GM12864 (cell line): ENCODE measurements at places on chromosomes 3 and 15.

GRCh38 chr15:70892002-70892911 lies at the start of the genes LRRC49 and THAP10:
Gene LRRC49, plus strand, starts transcription at chr15:70892826. Its CDS starts 69 bp downstream, at chr15:70892895.
Gene THAP10, minus strand, starts transcription at chr15:70892433. Its CDS starts 161 bp downstream, at chr15:70892272.
- DNase-seq = peak; percentile 64

DNA sequence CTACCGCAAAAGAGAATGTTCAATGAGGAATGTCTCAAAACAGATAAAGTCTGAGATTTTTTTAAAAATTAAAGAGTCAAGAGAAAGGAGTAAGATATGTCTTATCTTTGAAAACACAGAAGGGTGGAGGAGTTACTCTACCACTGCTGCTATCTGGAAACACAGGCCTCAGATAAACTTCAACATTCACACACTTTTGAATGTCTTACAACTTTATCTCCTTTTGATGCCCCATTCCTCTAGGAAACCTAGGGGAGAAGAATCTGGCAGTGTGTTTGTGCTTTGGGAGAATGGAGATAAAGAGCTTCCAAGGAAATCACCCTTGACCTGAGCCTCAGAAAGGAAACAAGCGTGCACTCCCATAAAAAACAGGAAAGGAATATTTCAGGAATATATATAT lies 468.2 kb downstream of the PLOD2 start:
- DNase-seq = no peak

DNA sequence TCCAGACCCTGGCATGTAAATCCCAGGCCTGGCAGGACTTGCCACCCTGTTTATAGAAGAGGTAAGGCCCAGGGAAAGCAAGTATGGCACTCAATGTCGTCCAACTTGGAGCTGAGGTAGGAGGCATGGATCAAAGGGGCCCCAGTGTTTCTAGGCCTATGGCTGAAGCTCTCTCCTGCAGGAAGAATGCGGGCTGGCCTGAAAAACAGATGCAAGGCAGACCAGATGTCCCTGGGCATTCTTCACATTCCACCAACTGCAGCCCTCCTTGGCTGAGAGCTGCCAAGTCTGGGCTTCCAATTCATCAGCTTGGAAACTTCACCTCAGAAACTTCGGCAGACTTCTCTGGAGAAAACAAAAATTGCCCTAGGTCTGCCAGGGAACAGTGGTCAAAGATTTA lies 22.2 kb downstream of the MESD start:
- no peak for DNase-seq

DNA sequence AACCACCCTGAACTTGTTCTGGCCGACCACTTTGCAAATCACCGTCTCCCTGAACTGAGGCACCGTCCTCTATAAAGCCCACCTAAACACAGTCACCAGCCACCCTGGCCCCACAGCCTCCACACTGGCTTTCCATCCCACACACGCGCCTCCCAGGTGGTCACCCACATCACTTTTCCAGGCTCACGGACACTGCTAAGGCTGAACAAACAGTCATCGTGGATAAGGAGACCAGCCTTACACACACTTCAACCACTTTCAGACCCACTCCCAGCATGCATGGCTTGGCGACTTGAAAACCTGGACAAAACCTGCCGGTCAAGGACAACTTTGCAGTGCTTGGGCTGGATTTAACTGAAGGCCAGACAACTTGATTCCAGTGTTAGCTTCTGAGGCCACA lies 8.4 kb downstream of the CHSY1 start:
- DNase-seq = no peak

GRCh38 chr15:51288143-51289065 lies 50.0 kb downstream of the CYP19A1 start:
- no peak for DNase-seq

- DNase-seq = no peak
Observed at GRCh38 chr3:147113293-147114044, 292.9 kb downstream of the ZIC4 start.

GRCh38 chr15:42804739-42805138 lies 67.8 kb upstream of the CDAN1 start:
- DNase-seq = no peak

- no peak for DNase-seq
Observed at GRCh38 chr15:46111730-46112129, 476.9 kb downstream of the SQOR start.

GRCh38 chr15:49155834-49156627 lies 632 bp upstream of the COPS2 start:
- DNase-seq = no peak

GRCh38 chr3:13174803-13175135 lies 101.5 kb upstream of the IQSEC1 start:
- no peak for DNase-seq

DNA sequence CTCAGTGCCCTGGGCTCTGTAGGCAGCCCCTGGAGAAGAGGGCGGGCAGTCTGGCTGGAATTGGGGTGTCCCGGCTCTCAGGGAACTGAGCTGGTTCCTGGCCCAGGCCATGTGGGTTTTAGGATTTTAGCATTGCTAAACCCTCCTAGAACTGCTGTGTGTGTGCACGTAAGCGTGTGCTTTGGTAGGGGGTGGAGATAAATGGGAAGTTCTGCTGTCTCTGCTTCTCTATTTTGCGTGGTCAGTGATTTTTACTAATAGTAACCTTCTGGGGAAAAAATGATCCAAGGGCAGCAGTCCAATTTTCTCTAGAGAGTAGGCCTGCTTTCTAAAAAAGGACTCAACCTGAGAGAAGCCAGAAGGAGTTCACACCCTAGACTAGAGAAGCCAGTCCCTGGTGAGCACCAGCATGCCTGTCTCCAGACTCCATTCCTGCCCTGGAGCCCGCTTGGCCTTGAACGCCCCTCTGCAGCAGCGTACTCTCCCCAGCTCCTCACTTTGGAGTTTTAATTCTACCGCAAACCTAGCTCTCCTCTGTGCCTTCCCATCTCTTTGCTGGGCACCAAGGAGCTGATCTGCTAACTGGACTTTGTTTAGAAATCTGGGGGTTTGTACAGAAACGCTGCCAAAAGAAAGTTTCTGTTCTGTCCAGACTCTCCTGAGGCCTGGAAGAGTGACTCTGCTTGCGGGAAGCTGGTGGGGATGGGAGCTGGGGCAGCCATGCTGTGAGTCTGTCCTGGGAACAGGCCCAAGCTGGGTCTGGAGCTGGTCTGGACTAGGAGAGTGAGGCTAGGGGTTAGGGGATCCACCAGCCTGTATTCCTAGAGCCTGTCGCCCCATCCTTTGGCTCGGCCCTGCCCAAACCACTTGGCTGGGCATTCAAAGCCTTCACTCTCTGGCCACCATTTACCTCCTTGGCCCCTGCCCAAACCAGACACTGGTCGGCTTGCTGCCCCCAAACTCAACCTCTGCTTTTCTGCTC lies 19.7 kb downstream of the CORO2B start:
- DNase-seq = no peak

GRCh38 chr3:15337963-15338362 lies 5.6 kb upstream of the SH3BP5 start:
- DNase-seq = no peak

DNA sequence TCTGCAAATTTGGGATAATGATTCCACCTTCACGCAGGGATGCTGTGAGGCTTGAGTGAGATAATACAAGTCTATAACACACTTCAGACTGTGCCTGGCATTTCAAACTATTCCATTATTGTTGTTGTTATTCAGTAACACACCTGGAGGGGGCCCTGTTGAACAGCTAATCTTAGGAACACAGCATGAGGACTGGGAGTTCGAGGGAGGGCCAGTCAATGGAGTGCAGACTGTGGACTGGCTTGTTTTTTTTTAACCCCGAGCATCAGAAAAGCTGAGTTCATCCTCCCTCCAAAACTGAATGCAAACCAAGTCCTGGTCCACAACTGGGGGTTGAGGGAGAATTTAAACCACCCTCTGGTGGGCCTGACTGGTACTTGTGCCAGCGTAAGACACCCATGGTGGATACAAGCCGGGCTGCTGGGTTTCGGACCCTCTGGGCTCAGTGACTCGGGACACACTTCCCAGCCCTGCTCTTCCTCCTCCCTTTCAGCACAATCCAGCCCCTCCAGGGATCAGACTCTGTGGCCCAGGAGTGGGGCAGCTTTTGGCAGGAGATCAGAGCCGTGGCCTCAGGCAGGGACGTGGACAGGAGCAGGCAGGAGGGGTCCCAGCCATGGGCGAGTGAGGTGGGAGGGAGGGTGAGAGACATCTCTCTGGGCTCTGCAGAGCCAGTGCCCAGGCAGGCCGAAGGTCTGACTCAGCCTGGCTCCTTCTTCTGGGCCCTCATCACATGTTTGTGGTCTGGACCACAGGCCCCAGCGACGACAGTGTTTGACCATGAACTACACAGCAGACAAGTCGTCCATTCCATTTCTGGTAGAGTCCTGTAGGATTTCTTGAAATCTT lies 36.3 kb upstream of the MEX3B start:
- DNase-seq = no peak

DNA sequence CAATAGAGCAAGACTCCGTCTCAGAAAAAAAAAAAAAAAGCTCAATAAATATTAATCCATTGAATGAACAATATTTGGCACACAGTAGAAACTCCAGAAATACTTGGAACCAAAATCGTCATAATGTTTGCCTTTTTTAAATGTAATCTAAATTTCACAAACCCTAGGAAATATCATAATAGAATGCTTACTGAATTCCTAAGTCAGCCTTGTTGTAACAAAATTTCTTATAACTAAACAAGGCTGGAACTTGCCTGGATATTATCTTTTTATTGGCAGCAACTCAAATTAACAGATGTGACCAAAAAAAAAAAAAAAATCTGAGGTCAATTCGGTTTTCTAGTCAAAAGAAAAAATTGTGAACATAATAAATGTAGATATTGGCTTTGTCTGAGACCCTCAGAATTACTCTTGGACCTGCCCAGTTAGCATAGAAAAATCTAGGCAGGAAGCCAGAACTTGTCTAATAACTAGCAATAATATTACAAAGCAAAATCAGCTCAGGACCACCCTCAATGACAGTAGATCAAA lies 33.3 kb downstream of the GABPB1 start:
- no peak for DNase-seq

DNA sequence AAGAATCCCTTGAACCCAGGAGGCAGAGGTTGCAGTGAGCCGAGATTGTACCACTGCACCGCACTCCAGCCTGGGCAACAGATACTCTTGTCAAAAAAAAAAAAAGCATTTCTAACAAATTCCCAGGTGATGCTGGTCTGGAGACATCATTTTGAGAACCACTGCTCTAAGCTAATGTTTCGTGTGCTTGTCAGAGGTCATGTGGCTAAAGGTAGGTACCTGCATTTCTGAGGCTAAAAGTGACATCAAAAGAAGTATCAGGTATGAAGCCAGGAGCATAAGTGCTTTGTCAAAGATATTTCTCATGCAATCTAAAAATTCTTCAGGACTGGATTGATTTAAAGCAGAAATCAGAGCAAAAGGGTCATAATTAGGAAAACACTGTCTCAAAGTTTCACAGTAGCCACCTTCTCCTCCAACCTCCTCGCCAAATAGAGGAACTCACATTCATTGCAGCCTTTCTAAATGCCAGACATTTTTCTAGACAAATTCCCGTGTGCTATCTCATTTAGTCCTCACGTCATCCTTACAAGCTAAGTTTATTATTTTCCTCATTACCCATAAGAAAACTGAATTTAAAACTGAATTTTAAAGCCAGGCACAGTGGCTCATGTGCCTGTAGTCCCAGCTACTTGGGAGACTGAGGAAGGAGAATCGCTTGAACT lies 25.7 kb upstream of the GSK3B start:
- DNase-seq = no peak

DNA sequence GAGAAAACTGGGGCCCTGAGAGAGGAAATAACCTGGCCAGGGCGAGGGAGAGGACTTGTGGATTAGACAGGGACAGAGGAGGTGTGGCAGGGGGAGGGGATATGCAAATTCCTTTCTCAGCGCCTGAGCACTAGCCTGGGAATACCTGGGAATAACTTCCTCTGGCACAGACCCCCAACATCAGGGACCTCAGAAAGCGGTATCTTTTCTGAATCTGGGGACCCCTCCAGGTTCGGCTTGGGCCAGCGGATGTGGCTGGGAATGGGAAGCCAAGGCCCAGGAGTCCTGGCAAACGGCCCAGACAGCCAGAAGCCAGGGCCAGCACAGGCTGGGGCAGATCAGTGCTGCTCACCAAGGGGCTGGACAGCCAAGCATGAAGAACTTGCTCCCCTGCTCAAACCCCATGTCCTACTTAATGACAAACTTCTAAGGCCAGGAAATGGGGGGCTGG lies 9.2 kb upstream of the ACSBG1 start:
- DNase-seq = no peak

GRCh38 chr15:57861034-57861638 lies 154.6 kb downstream of the POLR2M start:
- DNase-seq = peak; percentile 31

DNA sequence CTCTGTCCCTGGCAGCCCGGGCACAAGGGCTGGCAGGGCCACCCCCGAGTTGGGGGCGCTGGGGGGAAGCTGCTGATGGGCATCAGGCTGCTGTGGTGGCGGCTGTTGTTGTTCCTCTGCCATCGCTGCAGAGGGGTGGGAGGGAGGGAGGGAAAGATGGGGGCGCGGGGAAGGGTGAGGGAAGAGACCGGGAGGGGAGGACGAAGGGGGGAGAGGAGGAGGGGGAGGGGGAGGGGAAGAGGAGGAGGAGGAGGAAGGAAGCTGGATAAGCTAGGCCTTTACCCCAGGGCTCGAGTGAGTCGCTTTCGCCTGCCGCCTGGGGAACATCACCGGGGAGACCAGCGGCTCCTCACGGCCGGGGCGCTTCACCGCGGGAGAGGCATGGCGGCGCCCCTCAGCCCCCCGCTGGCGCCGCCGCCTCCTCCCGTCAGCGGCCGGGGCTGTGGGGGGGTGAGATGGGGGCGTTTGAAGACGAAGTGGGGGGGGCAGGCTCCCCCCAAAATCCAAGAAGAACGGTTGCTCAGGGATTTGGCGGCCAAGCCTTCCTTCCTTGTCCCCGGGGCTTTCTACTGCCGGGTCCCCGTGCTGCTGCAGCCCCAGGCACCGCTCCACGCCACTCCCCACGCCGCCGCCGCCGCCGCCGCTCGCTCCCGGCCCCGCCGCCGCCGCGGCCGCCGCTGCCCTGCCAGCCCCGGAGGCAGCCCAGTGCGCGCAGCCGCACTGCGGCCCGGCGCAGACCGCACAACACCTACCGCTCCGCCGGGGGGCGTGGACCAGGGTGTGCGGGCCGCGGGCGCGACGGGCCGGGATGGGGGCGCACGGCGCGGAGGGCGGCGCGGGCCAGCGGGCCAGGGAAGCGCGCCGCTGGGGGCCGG lies at the start of gene RFX7:
TSS of gene RFX7 (minus strand) at position 717 of the 875 bp plus-strand sequence. CDS start at position 123, 594 bp downstream.
- no peak for DNase-seq

GRCh38 chr3:42306499-42306898 lies 40.5 kb upstream of the CCK start:
- DNase-seq = no peak

GRCh38 chr3:27686642-27687041 lies 35.5 kb downstream of the EOMES start:
- DNase-seq = no peak

GRCh38 chr15:75718328-75718727 lies 5.7 kb upstream of the CSPG4 start:
- DNase-seq = no peak
